Temporal lobe (tissue), 4 donors: ENCODE measurements at places on chromosomes 16 and 17. TPM values are rescaled to one million over a fixed set of nuclear protein-coding genes. Genes with fewer than 3 reads are reported as not detected.

Gene UBTF
- 61.2 TPM for total RNA-seq

Gene TBC1D3C
- under 0.01 TPM for total RNA-seq

Gene EVI2A
- total RNA-seq, result 3.0 TPM

Gene KCTD2
- 29.7 TPM for total RNA-seq

Gene TBC1D3K
- total RNA-seq, result not detected

Gene SPATA22
- 0.98 TPM for total RNA-seq

Gene TBC1D26
- 1.2 TPM for total RNA-seq

Gene GPRC5C
- 4.2 TPM for total RNA-seq

Gene KRT27
- 0.25 TPM for total RNA-seq

Gene MED13
- 110 TPM for total RNA-seq

Gene KRT31
- total RNA-seq, result 1.2 TPM

Gene NPB
- total RNA-seq, result 1.5 TPM

Gene EFCAB13
- 17.0 TPM for total RNA-seq

Gene NLRP1
- total RNA-seq, result 114 TPM
